Effector CD8-positive, alpha-beta T cell (primary cell): ENCODE measurements at places on chromosomes 7 and 10.

- no peak for DNase-seq
Measured at GRCh38 chr7:27324246-27324645, 81.6 kb downstream of the EVX1 start.

- no peak for DNase-seq
Measured at GRCh38 chr7:390761-391410, 100.9 kb downstream of the FOXL3 start.

DNA sequence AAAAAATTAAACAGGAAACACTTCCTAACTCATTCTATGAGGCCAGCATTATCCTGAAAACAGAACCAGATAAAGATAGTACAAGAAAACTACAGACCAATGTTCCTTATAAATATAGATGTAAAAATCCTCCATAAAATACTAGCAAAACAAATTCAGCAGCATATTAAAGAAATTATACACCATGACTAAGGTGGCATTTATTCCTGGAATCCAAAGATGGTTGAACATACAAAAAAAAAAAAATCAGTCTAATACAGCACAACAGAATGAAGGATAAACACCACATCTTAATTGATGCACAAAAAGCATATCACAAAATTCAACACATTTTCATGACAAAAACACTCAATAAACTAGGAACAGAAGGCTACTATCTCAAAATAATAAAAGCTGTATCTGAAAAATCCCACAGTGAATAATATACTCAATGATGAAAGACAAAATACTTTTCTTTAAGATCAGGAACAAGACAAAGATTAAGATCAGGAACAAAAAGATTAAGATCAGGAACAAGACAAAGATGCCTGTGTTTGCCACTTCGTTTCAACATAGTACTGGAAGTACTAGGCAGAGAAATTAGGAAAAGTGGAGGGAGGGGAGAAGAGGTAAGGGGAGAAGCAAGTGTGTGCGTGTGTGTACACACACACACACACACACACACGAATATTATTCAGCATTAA, 95.6 kb downstream of the SNX13 start:
- DNase-seq = no peak

GRCh38 chr10:32346551-32347362, at the start of gene EPC1:
EPC1 (minus strand) TSS chr10:32347158; CDS start chr10:32346915, 243 bp downstream.
- peak; percentile 78 for DNase-seq

GRCh38 chr10:98886686-98887085, 349.0 kb downstream of the HPSE2 start:
- no peak for DNase-seq

GRCh38 chr7:66927348-66927948, 6.4 kb downstream of the TMEM248 start:
- no peak for DNase-seq

DNA sequence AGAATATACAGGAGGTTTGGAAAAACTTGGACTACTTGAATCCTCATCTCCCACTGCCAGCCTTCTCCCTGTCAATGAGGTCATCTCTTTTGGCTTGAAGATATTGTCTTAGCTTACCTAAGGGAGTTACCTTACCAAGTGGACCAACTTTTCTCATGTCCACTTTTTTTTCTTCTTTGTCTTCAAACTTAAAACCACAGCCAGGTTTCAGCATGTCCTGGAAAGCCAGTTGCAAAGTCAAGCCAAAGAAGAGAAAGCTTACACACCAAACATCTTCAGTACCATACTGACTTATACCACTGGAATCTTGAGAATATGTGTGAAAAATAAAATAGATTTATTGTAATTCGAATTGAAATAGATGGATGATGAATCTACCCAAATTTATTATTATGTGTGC, 520.5 kb downstream of the HTR7 start:
- no peak for DNase-seq

- DNase-seq = no peak
Measured at GRCh38 chr10:3325954-3326750, 153.6 kb upstream of the PITRM1 start.

- no peak for DNase-seq
Measured at GRCh38 chr7:107021600-107021999, 22.9 kb upstream of the PRKAR2B start.

GRCh38 chr10:127973791-127974311, 66.9 kb downstream of the PTPRE start:
- DNase-seq = no peak

- DNase-seq = no peak
Measured at GRCh38 chr7:83439026-83439425, 209.9 kb downstream of the SEMA3E start.

GRCh38 chr7:140557809-140558518, 78.7 kb upstream of the MKRN1 start:
- no peak for DNase-seq

DNA sequence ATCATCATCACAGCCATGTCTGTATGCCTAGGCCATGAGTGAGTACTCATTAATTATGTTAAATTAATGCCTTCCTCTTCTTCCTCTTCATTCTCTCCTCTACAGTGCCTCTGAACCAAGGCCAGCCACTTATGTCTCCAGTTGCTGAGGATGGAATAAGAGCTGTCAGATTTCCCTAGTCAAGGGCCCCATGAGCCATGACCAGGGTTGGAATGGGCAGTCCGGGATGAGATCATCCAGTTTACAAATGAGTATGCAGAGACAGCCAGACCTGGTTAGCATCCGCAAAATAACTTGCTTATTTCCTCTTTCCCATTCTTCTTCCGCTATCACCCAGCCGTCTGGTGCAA, 342.7 kb downstream of the GRID1 start:
- no peak for DNase-seq

- DNase-seq = no peak
Measured at GRCh38 chr10:113033991-113034390, 83.9 kb downstream of the TCF7L2 start.

DNA sequence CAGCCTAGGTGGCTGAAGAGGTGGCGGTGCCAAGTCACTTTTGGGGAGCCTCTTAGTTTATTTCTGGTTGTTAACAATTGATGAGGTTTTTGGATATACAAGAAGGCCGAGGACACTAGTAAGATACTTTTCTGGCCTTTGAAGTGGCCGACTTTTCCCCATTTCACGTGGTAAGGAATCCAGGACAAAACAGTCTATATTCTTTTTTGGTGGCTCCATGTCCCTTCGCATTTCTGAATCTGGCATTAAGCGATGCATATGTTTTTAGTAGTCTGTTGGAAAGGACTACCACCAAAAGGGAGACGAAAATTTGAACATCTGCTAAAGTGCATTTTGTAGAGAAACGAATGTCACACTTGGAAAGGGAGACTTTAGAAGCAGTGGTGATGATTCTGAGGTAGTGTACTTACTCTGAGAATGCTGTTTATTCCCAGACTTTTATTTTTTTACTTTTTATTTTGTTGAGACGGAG, 1.5 kb downstream of the MLLT10 start:
- no peak for DNase-seq

- no peak for DNase-seq
Measured at GRCh38 chr10:12193193-12193592, 2.5 kb downstream of the NUDT5 start.

DNA sequence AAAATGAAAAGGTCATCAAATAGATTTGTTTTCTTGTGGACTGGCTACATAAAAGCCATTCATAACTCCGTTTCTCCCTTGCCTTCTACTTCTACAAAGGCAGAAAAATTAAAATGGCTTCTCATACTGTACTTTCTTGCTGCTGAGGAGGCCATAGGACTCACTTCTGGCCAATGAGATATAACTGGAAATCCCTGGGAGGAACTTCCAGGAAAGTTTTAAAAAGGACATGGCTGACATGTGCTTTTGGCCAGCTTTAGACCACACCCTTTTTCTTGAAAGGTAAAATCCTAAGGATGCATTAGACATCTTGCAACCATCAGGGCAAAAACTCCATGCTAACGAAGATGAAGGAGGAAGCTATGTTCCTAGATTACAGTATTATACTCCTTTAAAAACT, 58.5 kb downstream of the PDZD8 start:
- no peak for DNase-seq

GRCh38 chr7:1449951-1450350, 9.3 kb downstream of the MICALL2 start:
- DNase-seq = no peak

DNA sequence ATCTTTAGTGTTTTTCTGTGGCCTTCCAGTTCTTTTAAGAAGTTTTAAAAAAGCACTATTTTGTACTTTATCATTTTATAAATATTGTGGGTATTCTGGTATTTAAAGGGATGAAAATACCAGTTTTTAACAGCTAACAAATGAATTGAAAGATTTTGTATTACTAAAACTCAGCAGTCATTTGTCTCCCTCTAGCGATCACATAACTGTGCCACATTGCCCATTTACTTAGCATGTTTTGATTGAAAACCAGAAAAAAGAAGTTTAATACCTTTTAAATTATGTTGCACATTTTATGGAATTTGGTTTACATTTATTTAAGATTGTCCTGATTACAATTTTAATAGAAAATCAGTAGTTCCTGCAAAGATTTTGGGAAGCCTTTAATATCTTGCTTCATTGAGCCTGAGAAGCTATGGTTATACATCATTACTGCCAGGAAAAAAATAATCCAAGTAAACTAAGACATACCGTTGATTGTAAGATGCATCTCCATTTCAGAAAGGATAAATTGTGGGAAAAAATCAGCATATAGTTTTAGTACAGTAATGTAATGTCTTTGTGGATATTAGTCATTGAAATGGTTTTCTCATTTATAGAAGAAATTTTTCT, 34.9 kb downstream of the TAX1BP1 start:
- DNase-seq = no peak

GRCh38 chr10:655184-655583, 34.3 kb downstream of the DIP2C start:
- DNase-seq = no peak

- DNase-seq = no peak
Measured at GRCh38 chr10:35626971-35627507, 15.1 kb downstream of the FZD8 start.

DNA sequence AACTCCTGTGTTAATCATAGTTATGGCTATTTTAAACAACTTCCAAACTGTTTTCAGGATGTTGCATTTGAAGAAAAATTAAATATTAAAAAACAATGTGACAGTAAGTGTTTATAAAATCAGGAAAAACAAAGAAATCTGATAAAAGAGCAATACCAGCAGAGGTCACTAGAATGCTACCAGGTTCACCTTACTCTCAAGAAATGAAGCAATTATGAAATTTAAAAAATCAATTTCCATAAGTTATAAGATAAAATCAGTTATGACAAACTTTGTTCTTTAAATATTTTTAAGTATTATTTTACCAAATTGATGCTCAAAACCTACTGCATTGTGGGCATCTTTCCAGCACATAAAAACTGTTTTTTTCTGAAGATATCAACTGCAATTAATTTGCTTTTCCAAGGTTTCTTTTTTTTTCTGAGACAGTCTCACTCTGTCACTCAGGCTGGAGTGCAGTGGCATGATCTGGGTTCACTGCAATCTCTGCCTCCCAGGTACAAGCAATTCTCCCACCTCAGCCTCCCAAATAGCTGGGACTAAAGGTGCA, 50.7 kb upstream of the RHEB start:
- no peak for DNase-seq

DNA sequence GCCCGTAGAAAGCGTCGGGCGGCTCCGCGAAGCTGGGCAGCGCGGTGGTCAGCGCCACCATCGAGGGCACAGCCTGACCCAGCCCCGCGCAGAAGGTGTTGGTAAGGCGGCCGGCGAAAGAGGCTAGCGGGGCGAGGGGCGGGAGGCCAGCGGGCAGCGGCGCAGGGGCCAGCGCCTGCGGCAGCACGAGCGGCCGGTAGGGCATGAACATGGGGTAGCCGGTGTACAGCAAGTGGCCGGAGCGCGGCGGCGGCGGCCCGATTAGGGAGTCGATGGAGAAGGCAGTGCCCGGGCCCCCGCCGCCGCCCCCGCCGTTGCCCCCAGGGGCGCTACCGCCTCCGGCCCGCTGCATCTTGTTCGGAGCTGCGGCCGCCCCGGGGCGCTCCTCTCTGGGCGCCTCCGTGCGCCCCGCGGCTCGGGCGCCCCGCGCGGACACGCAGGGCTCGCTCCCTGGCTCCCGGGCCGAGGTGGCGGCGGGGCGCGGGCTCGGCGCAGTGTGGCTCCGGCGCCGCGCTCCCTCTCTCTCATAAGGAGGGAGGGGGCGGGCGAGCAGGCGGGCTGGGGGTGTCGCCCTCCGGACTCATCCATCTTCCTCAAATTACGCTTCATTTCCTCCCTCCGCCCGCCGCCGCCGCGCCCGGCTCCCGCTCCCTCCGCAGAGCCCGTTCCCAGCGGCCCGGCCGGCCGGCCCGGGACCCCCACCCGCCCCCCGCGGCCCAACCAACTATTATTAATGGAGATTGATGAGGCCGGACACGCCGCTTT, at the start of gene GBX1:
Gene GBX1, minus strand, starts transcription at position 498 of the 765 bp plus-strand sequence. Its CDS starts 146 bp downstream, at position 352.
- DNase-seq = no peak

DNA sequence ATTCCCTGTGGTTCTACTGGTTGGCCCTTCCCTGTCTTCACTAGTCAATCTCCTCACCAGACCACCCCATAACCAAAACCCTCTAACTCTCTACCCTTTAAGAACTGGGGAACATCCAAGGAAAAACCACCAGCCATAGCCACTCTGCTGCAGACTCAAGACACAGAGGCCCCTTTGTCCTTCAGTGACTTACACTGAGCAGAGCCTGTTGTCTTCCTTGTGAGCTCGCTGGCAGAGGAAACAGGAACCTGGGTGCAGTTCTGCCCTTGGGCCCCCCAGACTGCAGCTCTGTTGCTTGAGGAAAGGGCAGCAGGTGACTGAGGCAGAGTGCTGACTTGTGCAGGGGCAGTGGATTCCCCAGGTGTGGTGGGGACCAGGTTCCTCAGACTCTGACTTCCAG, 30.6 kb downstream of the ZC3HAV1 start:
- no peak for DNase-seq

- DNase-seq = no peak
Measured at GRCh38 chr10:126290232-126290631, 98.0 kb downstream of the ADAM12 start.

- DNase-seq = no peak
Measured at GRCh38 chr7:108723381-108723814, 153.7 kb downstream of the DNAJB9 start.

DNA sequence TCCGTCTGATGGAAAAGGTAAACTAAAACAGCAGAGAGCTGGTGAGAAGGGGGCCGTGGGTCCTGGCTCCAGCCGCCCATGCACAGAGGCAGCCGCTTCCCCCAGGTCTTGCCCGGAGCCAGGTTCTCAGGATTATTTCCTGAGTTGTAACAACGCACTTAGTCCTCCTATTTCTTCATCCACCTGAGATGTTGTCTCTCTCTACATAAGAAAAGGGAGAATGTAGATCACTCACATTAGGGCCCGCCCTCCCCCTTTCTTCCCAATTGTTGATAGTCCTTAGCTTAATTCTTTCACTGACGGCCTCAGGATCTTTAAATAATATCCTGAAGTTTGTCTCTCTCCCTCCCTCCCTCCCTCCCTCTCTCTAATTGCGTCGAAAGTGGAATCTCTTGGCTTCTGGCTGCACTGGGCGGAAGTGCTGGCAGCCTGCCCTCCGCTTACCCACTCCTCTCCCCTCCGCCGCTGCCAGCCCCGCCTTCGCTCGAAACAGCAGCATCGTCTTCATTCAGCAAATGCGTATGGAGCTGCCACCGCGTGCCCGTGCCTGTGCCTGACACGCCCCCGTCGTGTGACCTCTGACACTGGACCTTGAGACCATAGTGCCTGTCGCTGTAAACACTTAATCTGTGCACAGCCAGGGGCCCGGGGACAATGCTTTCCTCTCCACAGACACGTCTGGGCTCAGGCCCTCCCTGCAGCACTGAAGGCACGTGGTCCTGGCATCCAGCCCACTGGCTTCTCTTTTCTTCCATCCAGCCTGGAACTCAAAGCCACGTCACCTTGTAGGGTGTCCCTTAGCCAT, 174.5 kb upstream of the PPP2R2D start:
- DNase-seq = no peak
